ENCODE measurements at places on chromosomes 1 and 21.

- no peak for DNase-seq
These were observed 31.9 kb downstream of the MTARC1 start for GRCh38 chr1:220818421-220819173.

DNA sequence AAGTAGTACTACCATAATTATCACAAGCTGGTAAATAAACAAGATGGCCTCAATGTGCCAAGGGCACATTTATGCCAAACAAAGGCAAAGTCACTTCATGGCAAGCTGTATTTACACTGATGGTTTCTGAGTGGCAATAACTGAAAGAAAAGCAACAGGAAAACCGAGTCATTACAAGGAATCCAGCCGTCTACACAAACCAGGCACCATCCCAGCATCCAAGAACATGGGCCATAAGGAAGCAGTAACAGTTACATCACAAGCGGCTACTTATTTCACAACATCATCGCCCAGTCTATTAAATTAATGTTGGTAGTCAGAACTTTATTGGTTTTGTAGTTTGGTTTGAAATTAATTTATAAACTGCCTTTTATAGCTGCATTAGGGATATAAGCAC is 214.2 kb downstream of the RERE start:
- DNase-seq = no peak

- no peak for DNase-seq
These were observed 2.9 kb downstream of the KRTCAP2 start for GRCh38 chr1:155170101-155170785.

DNA sequence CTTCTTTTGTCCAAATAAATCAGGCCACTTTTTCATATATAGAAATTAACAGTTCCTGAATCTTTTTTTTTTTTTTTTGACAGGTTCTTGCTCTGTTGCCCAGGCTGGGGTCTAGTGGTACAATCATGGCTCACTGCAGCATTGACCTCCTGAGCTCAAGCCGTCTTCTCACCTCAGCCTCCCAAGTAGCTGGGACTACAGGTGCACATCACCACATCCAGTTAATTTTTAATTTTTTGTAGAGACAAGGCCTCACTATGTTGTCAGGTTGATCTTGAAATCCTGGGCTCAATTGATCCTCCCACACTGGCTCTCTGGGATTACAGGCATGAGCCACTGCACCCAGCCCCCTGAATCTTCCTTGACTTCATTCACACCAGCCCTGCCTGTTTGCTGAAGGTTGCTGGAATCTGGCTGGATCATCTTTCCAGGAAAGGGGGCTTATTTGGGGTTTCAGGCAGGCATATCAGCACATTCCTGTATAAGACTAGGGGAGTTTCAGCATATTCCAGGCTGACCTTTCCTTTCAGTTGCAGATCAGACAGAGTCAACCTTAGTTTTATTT is 78.2 kb upstream of the ARHGAP29 start:
- DNase-seq = no peak

DNA sequence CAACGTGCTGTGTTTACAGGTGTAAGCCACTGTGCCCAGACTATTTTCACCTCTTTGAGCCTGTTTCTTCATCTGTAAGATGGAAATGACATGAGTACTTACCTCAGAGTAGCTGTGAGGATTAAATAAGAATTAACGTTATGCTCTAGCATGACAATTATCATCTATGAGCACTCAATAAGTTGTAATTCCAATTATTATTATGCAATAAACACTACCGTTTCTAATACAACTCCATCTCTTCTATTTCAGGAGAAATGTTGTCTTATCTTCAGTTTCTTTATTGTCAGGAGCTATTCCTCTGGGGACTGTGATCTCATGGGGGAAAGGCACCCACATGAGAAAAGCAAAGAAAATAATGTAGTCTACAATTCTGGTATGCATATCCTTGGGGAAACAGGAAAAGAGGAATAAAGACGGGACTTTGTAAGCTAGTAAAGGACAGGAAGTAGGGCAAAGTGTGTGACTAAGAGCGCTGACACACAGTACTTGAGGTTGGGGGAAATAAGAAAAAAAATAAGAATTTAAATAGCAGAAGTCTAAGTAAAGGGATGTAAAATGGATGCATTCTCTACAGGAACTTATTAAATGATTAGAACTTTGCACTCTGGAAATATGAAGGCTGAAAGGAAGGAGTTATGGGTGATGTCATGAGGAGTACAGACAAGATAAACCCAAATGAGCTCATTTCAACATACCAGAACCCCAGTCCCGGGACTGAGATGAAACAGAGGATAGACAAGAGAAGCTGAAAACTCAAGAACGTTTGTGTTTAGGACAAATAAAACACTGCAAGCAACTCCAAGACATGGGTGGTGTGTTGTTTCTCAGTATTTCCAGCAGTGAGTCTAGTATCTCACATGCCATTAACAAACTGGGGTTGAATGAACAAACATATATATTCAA is 9.8 kb downstream of the PHC2 start:
- no peak for DNase-seq

Measured in CD4-positive, alpha-beta T cell treated with Interleukin-6 for 4 hours (primary cell).